ENCODE measurements at places on chromosomes 2 and 18.

- DNase-seq = no peak
Measured at GRCh38 chr2:383888-384287, 96.0 kb upstream of the ALKAL2 start.

DNA sequence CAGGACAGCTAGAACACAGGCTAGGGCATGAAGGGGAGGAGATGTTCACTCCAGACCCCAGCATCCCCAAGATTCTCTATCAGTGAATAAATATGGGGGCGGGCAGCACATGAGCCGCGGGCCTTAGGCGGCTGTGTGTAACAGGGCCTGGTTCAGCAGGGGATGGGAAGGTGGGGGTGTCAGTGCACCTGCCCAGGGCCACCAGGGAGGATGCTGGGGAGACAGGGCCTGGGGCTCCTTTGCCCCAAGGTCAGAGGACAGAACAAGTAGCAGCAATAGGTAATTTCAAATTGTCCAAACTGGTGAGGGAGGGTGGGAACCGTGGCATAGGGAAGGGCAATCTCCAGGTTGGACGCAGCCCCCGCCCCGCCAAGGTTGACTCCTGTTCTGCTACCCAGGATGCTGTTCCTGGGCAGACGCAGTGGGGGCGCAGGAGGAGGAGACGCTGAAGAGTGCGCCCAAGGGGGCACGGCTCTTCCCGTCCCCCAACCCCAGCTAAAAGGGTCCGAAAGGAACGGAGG is 16.2 kb downstream of the CYP26B1 start:
- no peak for DNase-seq

- DNase-seq = no peak
Measured at GRCh38 chr2:37020212-37020886, 54.0 kb upstream of the STRN start.

DNA sequence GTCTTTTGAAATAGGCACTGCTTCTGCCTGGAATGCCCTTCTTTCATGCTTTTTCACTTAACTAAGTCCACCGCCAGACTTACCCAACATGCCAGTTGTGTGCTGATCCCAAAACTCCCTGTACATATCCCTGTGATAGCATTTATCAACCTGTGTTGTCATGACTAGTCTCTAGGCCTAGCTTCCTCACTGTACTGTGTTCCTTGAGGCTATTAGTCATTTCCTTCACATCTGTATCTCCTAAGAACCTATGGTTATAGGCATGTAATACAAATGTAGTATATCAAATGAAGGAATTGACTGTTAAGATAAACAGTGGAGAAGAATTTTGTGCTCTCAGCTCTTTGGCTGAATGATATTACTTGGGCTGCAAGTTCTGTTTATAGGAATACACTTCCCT is 184.3 kb downstream of the CYRIA start:
- DNase-seq = no peak

DNA sequence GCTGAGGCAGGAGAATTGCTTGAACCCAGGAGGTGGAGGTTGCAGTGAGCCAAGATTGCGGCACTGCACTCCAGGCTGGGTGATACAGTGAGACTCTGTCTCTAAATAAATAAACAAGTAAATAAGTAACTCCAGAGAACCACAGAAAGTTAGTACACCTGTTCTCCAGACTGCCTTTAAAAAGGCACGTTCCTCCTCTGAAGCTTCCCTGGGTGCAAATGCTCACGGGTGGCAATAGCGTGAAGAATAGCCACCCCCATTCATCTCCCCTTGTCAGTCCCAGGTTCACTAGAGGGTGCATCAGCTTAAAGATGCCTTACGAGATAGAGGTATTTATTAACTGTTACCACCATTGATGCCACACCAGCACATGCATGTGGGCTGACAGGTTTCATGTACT is 64.3 kb upstream of the RTN4 start:
- DNase-seq = no peak

GRCh38 chr2:194464964-194465638 is 1191.9 kb upstream of the SLC39A10 start:
- DNase-seq = no peak

GRCh38 chr2:23940718-23941620 is 706 bp downstream of the UBXN2A start:
- no peak for DNase-seq

DNA sequence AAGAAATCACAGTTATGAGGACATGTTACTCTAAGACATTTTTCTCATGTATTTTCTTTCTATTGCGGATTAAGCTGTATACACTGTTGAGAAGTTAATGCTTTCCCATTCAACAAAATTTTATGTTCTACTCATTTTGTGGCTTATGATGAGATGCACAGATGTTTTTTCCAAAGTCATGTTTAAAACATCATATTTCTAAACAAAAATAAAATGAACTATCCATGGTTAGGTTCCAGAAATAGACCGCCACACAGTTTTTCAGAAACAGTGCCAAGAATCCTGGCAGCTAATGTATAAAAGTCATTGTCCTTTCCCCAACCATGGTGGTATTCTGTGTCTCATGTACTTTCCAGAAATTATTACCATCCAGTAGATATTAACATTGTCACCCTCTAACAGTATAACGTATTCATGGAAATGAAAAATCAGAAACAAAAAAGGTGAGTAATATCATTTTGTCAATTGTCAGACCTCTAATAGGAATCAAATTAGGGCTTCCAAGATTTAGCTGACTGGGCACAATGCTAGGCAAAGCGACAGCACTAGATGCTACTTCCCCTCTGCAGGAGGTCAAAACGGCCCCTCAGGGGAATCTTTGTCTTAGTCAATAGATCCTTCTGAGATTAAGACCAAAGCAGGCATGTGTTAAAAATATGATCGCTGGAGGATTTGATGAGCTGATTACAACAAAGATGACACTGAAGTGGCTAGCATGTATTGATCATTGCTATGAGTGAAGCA is 54.4 kb upstream of the ZNF397 start:
- DNase-seq = no peak

GRCh38 chr18:71327441-71327840 is 1038.6 kb downstream of the SOCS6 start:
- no peak for DNase-seq

GRCh38 chr2:47490406-47490805 is 87.5 kb downstream of the MSH2 start:
- DNase-seq = no peak

- no peak for DNase-seq
Measured at GRCh38 chr18:2104620-2105462, 466.5 kb downstream of the METTL4 start.

- DNase-seq = no peak
Measured at GRCh38 chr2:208406474-208407451, at the start of gene PTH2R. PTH2R (plus strand) TSS chr2:208406792; CDS start chr2:208407044, 252 bp downstream.

DNA sequence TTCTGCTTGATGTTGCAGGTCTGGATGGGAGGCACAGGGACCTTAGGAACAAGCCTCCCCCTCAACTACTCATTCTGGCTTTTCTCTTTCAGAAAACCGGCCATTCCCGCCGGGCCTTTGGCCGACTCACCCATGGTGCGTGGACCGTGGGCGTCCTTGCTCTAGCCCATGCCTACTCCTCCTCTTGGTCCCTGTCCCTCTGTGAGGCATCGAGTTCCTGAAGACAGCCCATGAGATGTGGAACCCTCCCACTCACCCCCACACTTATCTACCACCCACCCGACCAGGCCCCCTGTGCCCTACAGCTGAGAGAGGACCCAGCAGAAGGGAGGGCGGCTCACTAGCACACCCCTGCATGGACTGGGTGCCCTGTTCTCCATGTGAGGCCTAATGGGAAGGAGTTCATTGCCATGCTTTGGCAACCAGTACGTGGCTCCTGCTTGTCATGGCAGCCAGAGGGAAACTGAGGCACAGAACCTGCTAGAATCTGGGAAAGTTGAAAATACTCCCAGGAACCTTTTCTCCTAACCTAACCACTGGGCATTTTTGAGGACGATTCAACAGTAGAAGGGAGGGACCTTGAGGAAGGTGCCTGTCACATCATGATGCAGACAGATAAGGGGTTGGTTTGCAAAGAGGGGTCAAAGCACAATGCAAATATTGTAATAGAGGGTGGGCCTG is 8.5 kb downstream of the SPEG start:
- DNase-seq = no peak

DNA sequence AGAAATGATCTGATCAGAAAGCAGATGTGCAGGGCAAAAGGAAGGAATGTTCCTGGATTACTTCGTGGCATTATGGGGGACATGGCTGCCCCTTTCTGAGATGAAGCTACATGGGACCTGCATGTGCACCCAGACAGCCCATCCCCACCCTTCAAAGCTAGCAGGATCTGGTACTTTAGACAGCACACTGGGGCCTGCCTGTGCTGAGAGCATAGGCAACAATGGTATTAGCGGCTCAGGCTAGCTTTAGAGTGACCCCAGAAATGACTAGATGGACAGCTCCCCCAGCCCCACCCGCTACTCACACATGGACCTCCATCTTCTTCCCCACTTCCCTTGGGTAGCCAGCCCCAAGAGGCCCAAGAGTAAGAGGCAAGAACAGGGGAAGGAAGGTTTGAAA is 61.5 kb upstream of the NFE2L2 start:
- no peak for DNase-seq

DNA sequence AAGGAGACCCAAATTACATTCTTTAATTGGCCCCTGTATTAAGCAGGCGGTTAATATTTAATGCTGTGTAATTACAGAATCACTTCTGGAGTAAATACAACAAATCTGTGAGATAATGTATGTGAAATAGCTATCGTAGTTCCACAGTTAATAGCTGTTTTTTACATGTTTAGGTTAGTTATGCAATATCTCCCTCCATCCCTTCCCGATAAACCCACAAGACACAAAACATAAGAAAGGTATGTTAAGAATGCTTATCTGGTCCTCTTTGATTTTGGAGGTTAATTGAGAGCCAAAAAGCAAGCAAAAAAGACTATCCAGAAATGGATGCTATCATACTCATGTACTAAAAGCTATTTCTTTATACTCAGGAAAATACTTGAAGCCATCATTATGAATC is 49.1 kb downstream of the ZNF638 start:
- no peak for DNase-seq

- DNase-seq = no peak
Measured at GRCh38 chr2:50711714-50712113, 320.2 kb downstream of the NRXN1 start.

DNA sequence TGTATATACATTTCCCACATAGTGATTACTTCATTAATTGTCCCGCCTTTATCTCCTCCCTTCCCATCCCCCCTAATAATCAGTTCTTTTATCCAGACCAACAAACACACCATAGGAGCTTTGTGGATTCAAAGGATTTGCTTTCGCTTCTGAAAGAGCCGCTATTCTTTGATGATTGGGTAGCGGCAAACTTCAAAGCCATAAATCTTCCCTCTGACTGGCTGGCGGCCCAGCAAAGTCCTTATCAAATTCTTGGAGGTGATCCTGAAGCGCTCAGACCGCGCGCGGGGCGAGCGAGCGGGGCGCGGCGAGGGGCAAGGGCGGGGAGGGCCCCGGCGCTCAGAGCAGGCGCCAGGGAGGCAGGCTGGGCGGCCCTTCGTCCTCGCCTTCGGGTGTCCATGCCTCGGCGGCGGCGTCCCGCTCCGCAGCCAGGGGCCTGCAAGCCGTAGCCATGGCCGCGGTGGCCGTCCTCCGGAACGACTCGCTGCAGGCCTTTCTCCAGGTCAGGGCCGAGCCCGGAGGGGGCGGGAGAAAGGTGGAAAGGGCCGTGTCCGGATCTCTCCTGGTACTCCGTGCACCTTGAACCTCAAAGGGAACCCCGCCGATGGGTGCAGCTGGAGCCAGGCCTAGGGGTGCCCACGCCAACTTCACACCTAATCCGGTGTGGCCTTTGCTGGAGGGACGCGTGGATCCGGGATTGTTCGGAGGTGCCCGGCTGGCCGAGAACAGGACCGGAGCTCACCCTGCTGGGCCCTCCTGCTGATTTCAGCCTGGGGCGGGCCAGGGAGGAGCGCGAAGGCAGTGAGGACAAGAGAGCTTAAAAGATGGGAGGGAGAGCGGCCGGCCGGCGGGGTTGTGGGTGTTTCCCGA is at the start of gene SP5:
Gene SP5, plus strand, starts transcription at position 276 of the 870 bp plus-strand sequence. Its CDS starts 176 bp downstream, at position 452.
- DNase-seq = no peak

DNA sequence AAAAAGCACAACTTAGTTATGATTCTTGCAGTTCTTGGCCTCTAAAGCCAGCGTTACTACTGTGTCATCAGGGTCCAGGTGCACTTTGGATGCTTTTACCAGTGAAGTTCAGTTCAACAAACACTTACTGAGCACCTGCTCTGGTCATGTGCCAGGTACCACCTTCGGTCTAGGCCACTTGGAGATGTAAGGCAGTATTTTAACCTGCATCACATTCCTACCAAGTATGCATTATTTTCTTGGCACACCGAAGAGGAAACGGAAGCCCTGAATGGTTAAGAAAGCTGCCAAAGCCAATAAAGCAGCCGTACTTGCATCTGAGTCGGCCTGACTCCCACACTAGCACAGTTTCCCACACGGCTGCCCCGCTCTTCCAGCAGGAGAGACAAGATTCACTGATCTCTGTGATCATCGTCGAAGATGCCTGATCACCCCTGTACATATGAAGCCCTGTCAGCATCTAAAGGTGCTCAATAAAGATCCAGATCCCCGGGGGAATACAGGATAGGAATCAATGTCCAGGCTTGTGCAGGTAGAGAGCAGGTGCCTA is 427.1 kb downstream of the EIPR1 start:
- no peak for DNase-seq

- no peak for DNase-seq
Measured at GRCh38 chr2:158319269-158319668, 137.3 kb downstream of the CCDC148 start.

DNA sequence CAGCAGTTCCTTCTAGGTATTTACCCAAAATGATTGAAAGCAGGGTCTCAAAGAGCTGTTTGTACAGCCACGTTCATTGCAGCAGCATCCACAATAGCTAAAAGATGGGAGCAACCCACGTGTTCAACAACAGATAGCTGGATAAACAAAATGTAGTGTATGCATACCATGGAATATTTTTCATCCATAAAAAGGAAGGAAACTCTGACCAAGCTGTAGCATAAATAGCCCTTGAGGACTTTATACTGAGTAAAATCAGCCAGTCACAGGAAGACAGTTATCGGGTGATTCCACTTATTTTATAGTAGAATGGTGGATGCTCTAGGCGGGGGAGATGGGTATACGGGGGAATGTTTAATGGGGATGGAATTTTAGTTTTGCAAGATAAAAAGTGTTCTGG is 7.5 kb downstream of the TRAPPC12 start:
- no peak for DNase-seq

- DNase-seq = no peak
Measured at GRCh38 chr18:35968278-35968880, 4.1 kb upstream of the RMP24 start.

DNA sequence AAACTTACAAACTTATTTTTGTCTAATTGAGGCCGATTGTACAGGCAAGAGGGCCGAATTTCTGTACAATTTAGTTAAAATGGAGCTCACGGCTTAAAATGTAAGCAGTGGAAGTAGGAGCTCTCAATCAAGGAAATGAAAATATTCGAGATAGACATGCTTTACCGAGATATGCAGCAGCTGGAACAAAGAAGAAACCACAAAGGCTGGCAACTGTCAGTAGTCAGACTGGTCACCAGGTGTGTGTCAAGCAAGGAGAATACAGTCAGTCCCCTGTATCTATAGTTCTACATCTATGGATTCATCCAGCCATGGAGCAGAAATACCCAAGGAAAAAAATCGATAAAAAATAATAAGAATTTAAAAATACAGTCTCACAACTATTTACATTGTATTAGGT is 122.6 kb downstream of the WDSUB1 start:
- no peak for DNase-seq

Data from stimulated activated CD4-positive, alpha-beta T cell treated with anti-CD3 and anti-CD28 coated beads, Interleukin-15, amount 100 ng/mL, for 1 hour (primary cell).